ENCODE measurements at places on chromosomes 1 and 21. TPM values are rescaled to one million over a fixed set of nuclear protein-coding genes. Genes with fewer than 3 reads are reported as not detected.

PTGFR gene
- 0.13 TPM for total RNA-seq

C4BPA gene
- not detected for total RNA-seq

LRRN2 gene
- total RNA-seq, result 0.38 TPM

NTPCR gene
- 9.4 TPM for total RNA-seq

CR1L gene
- total RNA-seq, result not detected

ARMH1 gene
- 0.13 TPM for total RNA-seq

EPHA2 gene
- total RNA-seq, result 112 TPM

AIRE gene
- not detected for total RNA-seq

ADAMTSL4 gene
- total RNA-seq, result 0.25 TPM

RNF186 gene
- not detected for total RNA-seq

PALMD gene
- total RNA-seq, result 10.9 TPM

AMY2B gene
- total RNA-seq, result 0.90 TPM

GRCh38 chr1:194503209-194503608 is 1316.8 kb upstream of the B3GALT2 start:
- DNase-seq, result no peak

DNA sequence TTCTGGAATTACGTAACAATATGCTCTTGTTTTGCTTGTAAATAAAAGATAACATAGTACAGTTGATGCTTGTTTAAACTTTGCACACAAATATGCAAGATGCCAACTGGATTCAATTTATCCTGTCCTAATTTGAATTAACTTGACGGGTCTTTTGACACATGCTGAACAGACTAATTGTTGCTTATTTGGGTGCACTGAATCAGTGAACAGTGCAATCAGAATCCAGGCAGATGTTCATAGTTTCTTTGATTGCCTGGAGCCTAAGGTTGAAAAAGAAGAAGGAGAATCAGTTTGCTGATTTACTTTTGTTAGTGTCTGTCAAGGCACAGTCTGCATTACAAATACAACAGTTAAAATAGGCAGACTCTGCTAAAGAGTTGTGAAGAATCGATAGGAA is 307.9 kb downstream of the COL11A1 start:
- no peak for DNase-seq

GRCh38 chr1:46532498-46533178 is 18.8 kb downstream of the KNCN start:
- DNase-seq, result peak; percentile 66

- DNase-seq, result no peak
These were observed 357.1 kb upstream of the POU3F1 start for GRCh38 chr1:38403667-38404066.

DNA sequence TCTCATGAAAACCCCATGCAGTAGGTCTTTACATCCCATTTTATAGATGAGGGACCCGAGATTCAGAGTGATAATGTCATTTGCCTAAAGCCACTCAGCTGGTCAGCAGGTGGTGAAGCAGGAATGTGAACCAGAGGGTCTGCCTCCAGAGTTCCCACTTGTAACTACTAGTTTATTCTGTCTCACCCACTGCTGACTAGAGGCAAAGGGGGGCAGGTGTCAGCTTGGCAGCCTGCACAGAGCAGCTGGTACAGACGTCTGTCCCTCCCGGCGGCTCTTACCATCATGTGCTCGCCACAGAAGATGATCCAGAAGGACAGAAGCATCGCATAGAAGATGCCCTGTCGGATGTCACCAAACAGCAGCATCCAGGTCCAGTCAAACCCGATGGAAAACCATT is 82.4 kb downstream of the WLS start:
- no peak for DNase-seq

DNA sequence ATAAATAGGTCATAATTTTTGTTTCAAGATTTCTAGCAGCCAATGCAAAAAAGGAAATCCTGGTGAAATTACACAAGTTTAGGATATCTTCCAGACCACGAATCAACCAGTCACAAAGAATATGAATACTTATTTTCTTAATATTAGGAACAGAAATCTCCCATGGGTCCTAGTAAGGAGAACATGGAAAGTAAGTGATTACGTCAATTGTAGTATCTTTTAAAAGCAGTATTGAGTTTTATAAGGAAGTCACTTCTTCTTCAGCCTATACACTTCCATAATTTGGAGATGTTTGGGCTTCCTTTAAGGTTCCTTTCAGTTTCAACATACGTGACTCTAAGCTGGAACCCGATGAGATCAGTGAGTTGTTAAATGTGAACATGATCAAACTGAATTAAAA is 534.5 kb downstream of the USP25 start:
- DNase-seq, result no peak

GRCh38 chr21:15221799-15222386 is 157.1 kb upstream of the NRIP1 start:
- no peak for DNase-seq

- peak; percentile 50 for DNase-seq
These were observed 475.4 kb upstream of the NR5A2 start for GRCh38 chr1:199551967-199552565.

GRCh38 chr1:211741788-211742187 is 66.4 kb upstream of the NEK2 start:
- no peak for DNase-seq

DNA sequence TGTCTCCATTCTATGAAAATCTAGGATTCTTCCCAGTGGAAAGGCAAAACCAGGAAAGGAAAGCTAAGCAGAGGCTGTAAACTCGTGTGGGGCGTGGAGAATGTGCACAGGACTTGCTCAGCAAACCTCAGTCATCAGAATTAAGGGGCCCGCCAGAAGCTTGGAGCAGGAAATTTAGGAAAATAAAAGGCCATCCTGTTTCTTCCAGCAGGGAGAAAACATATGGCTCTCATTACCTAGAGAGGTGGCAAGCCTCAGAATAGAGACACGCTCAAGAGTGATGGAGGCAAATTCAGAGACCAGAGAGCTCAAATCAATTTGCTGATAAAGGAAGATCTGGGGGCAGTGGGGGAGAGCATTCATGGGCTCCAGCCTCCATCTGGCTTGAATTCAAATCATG is 151.9 kb upstream of the KLHDC7A start:
- no peak for DNase-seq

GRCh38 chr21:15436031-15436430 is 293.8 kb upstream of the USP25 start:
- DNase-seq, result no peak

DNA sequence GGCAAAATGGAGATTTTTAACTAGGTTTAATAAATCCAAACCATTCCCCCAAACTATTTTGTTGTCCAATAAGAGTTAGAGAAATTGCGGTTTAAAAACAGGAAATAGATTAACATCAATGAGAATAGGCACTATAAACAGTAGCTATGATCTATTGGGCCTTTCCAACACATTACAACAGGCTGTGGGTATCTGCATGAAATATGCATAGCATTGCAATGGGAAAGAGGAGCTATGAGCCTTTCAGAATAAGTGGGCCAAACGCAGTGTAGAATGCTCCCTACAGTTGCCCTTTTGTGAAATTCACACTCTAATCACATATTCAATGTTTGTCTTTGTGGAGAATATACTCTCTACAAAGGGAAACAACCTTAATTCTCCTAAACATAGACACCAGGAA is 305.5 kb upstream of the PRMT6 start:
- DNase-seq, result no peak

DNA sequence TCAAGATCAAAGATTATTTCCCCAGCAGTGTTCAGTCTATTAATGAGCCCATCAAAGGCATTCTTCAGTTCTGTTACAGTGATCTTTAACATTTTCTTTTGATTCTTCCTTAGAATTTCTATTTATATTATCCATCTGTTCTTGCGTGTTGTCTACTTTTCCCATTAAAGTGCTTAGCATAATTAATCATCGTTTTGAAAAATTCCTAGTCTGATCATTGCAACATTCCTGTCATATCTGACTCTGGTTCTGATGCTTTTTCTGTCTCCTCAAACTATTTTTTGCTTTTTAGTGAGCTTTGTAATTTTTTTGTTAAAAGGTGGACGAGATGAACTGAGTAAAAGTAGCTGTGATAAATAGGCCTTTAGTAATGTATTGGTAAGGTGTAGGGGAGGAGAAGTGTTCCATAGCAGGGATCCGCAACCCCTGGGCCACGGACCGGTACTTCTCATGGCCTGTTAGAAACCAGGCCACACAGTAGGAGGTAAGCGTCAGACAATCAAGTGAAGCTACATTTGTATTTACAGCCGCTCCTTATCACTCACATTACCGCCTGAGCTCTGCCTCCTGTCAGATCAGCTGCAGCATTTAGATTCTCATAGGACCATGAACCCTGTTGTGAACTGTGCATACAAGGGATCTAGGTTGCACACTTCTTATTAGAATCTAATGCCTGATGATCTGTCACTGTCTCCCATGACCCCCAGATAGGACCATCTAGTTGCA is 163.3 kb downstream of the PIK3R3 start:
- DNase-seq, result no peak

DNA sequence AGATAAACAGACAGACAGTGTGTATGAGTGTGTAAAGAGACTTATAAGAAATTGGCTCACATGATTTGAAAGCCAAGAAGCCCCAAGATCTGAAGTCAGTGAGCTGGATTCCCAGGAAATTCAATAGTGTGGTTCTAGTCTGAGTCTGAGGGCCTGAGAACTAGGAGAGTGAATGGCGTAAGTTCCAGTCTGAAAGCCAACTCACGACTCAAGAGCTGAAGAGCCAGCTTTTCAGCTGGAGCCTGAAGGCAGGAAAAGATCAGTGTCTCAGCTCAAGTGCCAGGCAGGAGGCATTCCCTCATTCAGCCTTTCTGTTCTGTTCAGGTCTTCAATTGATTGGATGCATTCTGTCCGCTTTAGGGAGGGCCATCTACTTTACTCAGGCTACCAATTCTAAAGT is 257.2 kb downstream of the PLPP3 start:
- DNase-seq, result no peak

GRCh38 chr21:46545363-46545762 is 59.5 kb downstream of the S100B start:
- no peak for DNase-seq

DNA sequence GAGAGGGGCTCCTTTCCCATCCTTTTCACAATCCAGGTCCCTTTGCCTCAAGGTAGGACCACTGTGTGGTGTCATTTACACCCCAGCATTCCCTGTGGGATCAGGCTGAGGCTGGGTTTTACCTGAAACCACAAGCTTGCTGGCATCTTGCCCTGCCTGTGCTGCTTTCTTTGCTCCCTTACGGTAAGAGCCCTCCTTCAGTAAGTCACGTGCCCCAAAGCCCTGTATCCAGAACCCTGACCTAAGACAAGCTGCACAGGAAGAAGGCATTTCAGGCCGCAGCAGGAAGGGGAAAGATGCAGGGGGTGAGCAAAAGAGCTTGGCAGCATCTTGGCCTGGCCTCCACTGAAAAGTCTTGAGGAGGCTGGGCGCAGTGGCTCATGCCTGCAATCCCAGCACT is 58.4 kb downstream of the KLHDC7A start:
- DNase-seq, result no peak

GRCh38 chr1:210822932-210823331 is 311.0 kb downstream of the KCNH1 start:
- no peak for DNase-seq

GRCh38 chr1:67347688-67348472 is 40.2 kb downstream of the IL12RB2 start:
- peak; percentile 58 for DNase-seq

All from dermis microvascular lymphatic vessel endothelial cell (primary cell).